Stimulated activated CD4-positive, alpha-beta T cell treated with anti-CD3 and anti-CD28 coated beads, Interleukin-2, amount 100 ng/mL, for 4 hours (primary cell): ENCODE measurements at places on chromosomes 5 and 9.

DNA sequence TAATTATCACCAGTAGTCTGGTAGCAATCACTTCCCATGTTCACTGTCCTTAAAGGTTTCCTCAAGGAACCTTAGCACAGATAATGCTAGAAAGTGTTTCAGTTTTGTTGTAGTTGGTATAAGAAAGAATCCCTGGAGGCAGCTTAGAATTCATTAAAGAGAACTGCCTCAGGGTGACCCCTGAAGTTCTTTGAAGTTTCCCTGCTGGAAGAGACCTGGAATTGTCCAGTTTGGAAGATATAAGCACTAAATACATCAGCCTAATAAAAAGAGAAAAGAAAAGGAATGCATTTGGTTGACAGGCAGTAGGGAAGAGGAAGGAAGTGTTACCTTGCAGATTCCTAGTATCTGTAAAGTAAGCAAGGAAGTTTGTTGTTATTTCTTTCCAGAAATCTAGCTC, 999.6 kb upstream of the DMAC1 start:
- DNase-seq: no peak

DNA sequence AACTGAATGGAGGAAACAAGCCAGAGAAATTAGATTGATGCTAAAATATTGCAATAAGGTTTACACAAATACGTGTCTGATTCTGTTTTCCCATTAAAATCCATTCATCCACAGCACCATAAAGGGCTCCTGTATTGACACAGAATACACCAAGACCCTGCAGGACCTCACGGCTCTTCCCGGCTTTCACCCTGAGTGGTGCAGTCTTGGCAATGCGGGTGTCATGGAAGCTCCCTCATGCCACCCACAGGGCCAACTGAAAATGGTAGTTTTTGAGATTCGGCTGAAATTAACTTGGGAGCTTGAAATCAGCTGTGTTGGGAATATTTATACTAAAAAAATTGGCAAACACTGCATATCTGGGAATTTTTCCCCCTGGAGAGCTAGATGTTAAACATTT, 17.3 kb upstream of the EXOC3 start:
- no peak for DNase-seq

- no peak for DNase-seq
These were observed 10.0 kb downstream of the CTNNA1 start for GRCh38 chr5:138763037-138763778.

GRCh38 chr5:12023614-12024241, 119.5 kb upstream of the CTNND2 start:
- DNase-seq: no peak

DNA sequence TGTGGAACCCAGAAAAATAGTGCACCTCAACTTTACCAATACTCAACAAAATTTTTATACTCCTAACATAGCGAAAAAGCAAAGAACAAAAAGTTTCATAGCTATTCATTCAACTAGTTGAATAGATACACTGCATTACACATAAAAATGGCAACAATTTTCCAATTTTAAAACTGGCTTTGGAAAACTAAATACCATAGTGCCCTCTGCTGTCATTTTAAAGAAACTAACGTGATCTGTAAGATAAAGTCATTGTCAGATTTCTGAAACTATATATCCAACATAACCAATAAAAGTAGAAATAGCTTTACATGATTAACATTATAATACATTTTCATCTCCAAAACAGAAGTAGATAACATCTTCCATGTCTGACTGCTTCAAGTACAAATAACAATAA, 31.6 kb downstream of the DTWD2 start:
- no peak for DNase-seq
